NCI-H1694 treated with DMSO at 0.1 percent for 48 hours (cell line): ENCODE measurements at places on chromosomes 4 and X.
A peak's percentile ranks its signal among the peaks of the same experiment; 100 is the strongest.

- DNase-seq, result no peak
Measured at GRCh38 chr4:142778900-142779299, 67.2 kb downstream of the INPP4B start.

DNA sequence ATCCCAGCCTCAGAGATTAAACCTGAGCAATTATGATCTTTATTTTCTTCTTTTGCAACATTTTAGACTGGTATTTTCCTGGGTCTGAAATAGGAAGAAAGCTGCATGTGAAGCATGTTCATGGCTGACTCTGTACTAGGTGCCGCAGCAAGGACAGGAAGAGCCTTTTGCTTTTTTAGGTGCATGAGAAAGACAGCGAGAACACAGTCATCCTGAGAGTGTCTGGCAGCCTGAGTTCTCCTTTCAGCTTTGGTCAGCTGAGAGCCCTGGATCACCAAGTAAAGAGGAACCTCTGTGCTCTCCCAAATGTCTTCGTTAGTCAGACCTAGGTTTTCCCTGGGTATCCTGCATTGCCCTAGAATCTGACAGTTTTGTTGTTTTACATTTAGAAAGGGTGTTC, 29.8 kb downstream of the FAM149A start:
- no peak for DNase-seq

- DNase-seq, result no peak
Measured at GRCh38 chr4:109411964-109412363, 21.7 kb upstream of the SEC24B start.

DNA sequence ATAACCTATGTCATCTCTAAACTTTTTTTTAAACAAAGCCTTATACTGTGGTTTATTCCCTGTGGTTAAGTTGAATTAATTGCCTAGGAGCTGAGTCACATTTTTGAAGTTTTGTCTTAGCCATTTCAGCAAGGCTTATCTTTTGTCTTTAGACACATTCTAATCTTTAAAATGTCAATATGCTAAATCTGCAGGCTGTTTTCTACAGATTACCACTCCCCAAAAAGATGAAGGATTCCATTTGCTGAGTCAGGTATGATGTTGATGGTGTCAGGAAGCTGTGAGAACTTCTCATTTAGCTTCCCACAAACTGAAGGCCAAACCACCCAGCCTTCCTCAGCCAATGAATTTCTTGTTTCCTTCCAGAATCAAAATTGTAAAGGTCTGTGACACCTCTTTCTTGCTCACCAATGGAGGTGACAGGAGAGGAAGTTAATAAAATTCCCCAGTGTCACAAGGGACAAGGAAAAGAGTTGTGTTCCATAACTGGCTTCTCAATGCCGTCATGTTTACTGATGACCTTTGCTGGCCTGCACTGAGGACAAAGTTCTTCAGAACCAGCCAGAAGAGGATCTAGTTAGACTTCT, 3.7 kb upstream of the CXCL6 start:
- no peak for DNase-seq

- no peak for DNase-seq
Measured at GRCh38 chrX:103187953-103188475, 26.9 kb upstream of the BEX4 start.

GRCh38 chr4:56540826-56541225, 35.2 kb downstream of the ARL9 start:
- no peak for DNase-seq

DNA sequence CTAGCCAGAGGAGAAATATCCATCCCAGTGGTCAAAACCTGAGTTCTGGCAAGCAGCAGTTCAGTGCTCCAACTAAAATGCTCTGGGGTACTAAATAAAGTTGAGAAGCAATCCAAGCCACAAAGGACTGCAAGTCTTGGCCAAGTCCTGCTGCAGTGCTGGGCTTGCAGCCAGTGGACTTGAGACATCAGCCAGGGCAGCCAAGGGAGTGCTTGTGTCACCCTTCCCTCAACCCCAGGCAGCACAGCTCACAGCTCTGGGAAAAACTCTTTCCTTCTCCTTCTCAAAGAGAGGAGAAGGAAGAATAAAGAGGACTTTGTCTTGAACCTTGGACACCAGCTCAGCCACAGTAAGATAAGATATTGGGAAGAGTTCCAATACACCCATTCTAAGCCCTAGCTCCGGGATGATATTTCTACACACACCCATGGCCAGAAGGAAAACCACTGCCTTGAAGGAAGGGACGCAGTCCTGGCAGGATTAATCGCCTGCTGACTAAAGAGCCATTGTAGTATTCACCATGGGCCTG, 99.8 kb downstream of the PTCHD1 start:
- no peak for DNase-seq

DNA sequence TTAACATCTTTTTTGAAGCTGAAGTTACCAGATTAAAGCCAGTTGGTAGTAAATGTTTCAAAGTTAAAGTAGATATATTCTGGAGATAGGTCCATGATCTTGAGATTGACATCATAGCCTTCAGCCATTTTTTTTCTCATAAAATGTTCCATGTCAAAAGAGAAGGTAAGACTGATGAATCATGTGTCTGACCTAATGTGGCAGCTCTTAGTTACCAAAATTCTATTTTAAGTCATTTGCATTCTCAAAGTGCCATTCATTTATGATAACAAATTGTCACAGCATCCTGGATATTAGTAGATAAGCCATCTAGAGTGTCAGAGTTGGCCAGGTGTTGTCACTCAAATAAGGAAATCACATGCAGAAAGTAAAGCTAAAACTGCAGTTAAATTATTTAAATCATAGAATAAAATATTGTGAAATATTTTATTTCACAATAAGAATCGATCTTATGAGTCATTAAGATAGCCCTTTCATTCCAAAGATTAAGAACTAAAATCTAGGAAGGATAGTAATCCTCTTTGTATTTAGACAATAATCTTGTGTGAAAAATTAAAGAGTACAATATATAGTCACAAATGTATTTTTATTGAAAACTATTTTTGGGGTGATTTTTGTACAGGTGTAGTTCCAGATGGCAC, 65.7 kb upstream of the ADAD1 start:
- DNase-seq, result no peak

DNA sequence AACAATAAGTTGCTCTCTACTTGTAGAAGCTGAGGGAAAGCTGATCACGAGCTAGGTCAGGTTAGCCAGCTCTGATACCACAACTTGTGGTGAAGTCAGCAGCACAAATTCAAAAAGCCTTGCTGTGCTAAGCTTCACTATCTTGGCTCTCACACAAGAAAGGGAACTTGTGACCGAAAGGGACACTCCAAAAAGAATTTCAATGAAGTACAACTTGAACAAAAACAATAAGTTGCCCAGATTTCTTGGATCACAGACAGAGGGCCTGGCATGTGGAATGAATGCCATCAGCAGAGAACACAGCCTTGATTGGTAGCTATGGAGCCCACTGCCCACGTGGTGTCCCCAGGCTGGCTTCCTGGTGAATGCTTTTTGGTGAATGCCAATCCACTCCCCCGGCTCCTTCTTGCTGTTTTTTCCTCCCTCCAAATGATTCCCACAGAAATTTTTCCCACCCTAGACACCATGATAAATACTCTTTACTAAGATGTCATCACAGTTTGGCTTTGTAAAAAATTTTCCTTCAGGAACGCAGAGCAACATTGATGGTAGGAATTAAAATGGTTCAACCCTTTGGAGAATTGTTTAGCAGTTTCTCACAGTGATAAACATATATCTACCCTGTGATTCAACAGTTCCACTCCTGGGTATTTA, 82.6 kb downstream of the ANXA3 start:
- DNase-seq, result no peak

- no peak for DNase-seq
Measured at GRCh38 chr4:179353786-179354185, 1911.5 kb upstream of the AGA start.

DNA sequence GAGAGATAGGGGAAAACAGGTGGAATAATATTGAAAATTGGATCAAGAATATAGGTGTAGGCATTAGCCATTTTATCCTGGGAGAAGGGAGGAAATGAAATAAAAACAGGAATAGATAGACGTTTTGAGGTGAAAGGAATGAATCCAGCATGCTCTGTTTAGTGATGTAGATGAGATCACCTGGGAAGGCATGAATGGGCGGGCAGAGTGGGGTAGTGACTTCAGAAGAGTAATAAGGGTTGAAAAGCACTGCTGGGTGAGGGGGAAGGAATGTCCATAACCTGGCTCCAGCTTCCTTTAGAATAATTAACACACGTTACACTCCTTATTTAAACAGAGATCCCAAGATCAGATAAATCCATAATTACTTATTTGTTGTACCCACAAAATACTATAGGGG, 191.1 kb upstream of the ANXA3 start:
- DNase-seq, result no peak

DNA sequence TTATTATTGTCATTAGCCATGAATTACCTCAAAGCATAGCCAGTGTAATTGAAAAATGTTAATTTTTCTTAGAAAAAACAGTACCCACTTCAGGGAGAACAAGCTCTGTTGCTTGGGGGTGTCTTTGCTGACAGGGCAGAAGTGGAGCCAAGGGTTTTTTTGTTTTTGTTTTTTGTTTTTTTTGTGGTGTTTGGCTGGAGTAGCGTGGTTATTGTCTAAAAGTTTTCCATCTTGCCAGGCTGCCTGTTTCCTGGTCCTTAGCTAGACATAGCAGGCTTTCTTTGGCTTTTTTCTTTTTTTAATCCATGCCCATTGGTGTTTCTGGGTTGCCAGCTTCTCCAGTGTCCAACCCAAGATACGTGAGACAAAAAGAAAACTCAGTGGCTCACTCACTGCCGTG, 61.5 kb downstream of the CASP3 start:
- DNase-seq, result no peak

DNA sequence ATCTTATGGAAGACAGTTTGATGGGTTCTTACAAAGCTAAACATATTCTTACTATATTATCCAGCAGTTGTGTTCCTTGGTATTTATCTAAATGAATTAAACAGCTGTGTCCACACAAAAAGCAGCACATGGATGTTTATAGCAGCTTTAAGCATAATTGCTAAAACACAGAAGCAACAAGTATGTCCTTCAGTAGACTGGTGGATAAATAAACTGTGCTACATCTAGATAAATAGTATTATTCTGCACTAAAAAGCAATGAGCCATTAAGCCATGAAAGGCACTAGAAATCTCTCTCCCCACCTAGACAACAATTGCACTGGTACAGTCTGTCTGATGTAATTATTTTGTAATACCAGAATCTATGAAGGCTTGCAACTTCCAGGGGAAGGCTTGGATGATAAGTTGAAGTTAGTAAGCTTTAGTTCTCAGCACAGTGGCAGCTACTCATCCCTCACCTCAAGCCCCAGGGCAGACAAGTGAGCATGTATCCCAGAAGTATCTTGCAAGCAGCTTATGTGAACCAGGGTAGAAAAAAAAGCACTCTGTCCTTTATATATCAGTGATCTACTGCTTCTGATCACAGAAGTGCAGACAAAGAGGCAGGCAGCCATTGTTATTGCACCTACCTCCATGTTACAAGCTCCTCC, 36.9 kb downstream of the WDR17 start:
- no peak for DNase-seq

- DNase-seq, result no peak
Measured at GRCh38 chrX:102651242-102652011, at the start of gene GPRASP1. GPRASP1 (plus strand) TSS chrX:102651483; CDS start chrX:102653914, 2,431 bp downstream.

- no peak for DNase-seq
Measured at GRCh38 chr4:184648313-184649025, 778 bp downstream of the CASP3 start.

GRCh38 chr4:168549143-168549542, 52.3 kb downstream of the PALLD start:
- DNase-seq, result peak; percentile 56

- DNase-seq, result no peak
Measured at GRCh38 chrX:48958635-48959094, 1.3 kb upstream of the OTUD5 start.

- DNase-seq, result no peak
Measured at GRCh38 chr4:148162519-148162918, 279.7 kb downstream of the NR3C2 start.

DNA sequence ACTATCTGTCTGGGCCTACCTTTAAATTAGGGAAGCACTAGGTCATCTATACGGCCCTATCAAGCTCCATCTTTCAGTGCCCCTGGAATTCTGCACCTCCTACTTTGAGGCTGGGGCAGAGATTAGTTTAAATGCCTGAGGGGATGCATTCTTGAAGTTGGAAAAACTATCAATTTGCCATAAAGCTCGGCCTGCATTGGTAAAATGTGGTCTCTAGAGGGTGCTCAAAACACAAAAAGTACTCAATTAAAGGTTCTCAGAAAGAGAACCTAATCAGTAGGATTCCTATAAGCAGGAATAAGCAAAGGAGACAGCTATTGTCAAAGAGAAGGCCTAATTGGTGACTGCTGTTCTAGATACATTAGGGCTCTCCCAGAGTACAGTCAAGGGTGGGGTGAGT, 111.7 kb downstream of the AMER1 start:
- DNase-seq, result peak; percentile 3

DNA sequence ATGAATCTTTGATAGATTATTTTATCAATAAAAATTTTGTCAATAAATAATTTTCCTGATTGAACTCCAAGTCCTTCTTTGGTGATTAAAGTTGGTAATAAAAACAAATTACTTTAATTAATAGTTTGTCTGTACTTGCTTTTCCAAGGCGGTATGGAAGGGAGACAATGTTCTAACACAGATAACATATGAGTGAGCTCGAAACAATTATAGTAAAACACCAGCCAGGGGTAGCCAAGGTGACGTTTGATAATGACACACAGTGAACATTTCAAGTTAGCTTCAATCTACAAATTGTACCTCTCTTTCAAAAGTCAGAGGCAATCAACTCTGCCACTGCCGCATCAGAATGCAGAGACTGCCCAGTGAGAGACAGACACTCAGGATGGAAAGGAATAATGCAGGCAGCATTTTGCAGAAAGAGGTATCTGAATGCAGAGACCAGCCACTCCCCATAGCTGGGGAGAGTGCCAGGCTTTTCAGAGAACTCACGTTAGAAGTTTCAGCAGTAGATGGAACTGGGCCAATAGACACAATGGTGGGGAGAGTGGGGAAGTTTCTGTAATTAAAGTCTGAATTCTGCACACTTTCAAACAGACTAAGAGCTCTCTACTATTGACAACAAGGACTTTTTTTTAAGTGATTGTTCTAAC, 18.1 kb upstream of the ATOH1 start:
- no peak for DNase-seq

DNA sequence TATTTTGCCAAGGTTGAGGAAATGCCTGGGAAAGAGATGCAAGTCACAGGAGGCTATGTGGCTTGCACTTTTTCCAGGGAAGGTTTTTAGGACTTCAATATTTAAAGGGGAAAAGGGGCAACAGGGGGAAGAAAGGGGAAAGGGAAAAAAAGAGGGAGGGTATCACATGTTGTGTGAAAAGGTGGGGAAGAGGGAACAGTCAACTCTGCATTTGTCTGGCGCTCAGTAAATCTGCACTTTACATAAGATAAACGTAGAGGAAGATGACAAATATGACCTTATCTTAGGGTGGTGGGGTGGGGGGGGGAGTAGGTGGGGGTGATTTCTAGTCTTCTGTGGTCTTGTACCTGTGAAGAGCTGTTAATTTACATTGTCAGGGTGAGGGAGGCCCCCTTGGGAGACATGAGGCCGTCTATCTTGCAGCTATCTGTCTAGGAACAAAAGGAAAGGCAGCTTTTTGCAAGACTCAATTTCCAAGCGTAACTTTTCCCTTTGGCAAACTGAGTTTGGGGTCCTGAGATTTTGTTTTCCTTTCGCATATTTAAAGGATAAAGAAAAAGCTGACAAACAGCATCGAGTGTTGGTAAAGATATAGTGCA, 71.5 kb upstream of the UCP1 start:
- DNase-seq, result no peak

GRCh38 chr4:159292137-159292896, 189.4 kb downstream of the RAPGEF2 start:
- DNase-seq, result no peak

GRCh38 chr4:158860856-158861255, 92.0 kb downstream of the FNIP2 start:
- DNase-seq, result no peak
